ENCODE measurements at places on chromosomes 11 and 22. TPM values are rescaled to one million over a fixed set of nuclear protein-coding genes. Genes with fewer than 3 reads are reported as not detected.

GRCh38 chr11:113382121-113382520, 5.5 kb upstream of the ANKK1 start:
- DNase-seq, result no peak

- DNase-seq, result no peak
Measured at GRCh38 chr11:128765104-128765503, 71.2 kb downstream of the FLI1 start.

MPPED1 gene
- total RNA-seq, result 0.05 TPM

HTR3B gene
- not detected for total RNA-seq

CD6 gene
- total RNA-seq, result 3.8 TPM
